Neuronal stem cell (in vitro differentiated cells): ENCODE measurements at places on chromosomes 5 and 9.

DNA sequence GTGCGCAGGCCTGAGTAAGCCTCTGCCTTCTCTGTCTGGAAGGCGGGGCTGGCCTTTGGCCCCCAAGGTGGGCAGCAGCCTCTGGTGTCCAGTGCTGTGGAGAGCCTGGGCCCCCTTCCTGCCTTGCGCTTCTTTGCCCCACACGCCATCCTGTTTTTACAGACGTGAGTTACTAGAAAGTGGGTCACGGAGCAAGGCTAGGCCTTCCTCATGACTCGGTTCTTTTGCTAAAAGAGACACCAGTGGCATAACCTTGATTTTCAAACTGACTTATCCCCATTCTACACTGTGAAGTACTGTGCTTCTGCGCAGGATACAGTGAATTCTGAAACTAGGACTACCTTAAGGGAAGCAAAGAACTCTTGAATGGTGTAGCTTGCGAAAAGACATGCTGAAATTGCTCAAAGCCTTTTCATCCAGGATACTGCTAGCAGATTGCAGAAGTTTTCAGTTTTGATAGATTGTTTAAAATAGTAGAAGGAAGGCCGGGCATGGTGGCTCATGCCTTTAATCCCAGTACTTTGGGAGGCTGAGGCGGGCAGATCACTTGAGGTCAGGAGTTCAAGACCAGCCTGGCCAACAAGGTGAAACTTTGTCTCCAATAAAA is 7.2 kb downstream of the ROPN1L start:
- DNase-seq, result no peak

- DNase-seq, result no peak
Observed at GRCh38 chr5:13932011-13932410, 12.5 kb downstream of the DNAH5 start.

DNA sequence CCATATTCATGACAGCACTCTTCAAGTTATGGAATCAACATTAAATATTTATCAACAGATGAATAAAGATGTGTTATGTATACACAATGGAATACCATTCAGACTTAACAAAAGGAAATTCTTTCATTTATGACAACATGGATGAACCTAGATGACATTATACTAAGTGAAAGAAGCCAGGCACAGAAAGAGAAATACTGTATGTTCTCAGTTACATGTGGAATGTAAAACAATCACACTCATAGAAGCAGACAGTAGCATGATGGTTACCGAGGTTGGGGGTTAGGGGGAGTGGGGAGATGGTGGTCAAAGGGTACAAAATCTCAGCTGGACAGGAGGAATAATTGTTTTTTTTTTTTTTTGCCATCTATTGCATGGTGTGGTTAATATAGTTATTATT is 431.9 kb downstream of the DMAC1 start:
- no peak for DNase-seq

DNA sequence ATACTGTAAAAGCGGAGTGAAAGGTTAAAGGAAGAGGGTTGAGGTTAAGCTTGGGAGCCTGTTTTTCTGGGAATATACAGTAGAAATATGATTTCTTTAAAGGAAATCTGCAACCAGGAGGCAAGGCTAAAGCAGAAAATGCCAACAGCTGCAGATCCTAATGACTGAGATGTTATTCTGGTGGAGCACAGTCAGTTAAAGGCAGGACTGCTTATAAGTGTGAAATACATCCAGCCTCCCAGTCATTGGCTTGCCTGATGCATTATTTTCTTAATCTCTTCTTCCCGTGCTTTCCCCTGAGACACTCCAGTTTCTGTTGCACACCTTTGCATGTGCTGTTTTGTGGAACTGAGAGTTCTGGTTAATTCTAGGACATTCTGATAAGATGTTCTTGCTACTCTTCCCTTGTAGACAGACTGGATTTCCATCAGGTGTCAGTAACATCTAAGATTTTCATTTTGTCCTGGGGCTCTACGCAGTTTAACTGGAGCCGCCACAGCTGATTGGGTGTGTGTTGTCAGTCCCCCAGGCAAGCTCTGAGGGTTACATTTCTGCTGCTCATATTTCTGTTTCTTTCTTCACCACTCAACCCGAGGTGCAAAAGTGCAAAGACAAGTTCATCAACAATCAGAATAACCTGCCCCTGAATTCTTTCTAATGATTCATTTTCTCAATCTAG is 44.4 kb downstream of the CAST start:
- DNase-seq, result no peak

DNA sequence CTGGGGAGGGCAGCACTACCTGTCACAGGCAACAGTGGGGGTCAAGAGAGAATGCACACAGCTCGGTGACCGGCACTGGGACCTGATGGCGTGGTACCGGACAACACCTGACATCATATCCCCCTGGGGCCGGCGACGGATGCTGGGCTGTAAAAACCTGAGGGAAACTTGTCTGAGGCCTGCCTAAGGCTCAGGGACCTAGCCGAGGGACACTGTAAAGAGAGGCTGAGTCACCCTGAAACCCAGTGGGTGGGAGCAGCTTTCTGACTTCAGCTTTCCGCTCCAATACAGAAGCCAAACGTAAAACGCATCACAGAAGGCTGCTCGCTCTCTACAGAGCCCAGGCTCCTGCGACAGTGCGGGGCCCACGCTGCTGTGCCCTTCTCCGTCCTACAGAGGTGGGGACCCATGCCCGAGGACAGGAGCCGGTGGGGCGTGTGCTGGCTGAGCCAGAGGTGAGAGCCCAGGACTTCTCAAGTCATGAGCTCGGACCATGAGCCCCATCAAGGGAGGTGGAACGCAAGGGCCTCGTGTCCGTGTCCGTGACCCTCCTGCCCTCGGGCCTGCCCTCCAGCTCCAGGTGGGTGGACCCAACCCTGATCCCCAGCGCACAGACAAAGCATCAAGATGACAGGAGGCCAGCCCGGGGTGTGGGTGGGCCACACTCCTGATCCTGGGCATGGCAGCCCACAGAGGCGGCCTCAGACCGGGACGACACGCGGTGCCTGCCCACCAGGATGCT is 5.3 kb downstream of the RALGDS start:
- DNase-seq, result no peak

DNA sequence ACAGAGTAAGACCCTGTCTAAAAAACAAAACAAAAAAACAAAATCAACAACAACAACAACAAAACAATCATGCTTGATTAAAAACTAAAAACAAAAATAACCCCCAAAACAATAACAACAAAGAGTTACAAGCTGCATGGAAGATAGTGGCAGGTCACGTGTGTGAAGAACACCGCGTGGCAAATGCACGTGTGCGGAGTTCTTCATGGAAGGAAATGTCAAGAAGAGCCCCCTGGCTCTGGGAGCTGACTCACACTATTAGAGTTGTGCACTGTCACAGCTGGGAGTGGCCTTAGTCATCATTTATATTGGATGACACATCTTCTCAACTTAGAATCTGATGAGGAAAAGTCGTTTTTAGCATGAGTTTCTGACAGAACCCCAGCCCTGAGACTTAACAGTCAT is 110.5 kb downstream of the JMY start:
- DNase-seq, result no peak

GRCh38 chr5:72246954-72247442 is 73.0 kb downstream of the MRPS27 start:
- no peak for DNase-seq

- DNase-seq, result no peak
Observed at GRCh38 chr5:36334315-36334714, 32.6 kb upstream of the RANBP3L start.

GRCh38 chr9:89680547-89681467 is 76.0 kb downstream of the GADD45G start:
- no peak for DNase-seq

GRCh38 chr9:126782053-126782388 is 22.8 kb upstream of the ZBTB43 start:
- DNase-seq, result no peak

DNA sequence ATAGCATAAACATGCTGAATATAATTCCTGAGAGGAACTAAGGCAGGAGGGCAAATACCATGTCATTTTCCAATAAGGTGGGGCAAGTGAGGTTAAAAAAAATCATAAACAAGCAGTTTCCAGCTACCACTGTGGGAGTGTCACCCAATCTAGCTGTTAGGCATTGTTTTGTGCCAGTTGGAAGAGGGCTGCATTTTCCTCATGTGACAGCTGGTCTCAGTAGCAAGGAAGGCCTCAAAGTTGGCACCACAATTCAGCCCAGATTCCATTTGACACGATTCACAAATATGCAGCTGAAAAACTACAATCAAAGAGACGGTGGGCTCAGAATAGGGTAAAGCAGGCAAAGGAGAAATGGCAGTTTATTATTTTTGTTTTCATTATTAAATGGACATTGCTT is 636.1 kb downstream of the KIF4B start:
- DNase-seq, result no peak

GRCh38 chr5:126138281-126138931 is 284.8 kb upstream of the GRAMD2B start:
- no peak for DNase-seq

DNA sequence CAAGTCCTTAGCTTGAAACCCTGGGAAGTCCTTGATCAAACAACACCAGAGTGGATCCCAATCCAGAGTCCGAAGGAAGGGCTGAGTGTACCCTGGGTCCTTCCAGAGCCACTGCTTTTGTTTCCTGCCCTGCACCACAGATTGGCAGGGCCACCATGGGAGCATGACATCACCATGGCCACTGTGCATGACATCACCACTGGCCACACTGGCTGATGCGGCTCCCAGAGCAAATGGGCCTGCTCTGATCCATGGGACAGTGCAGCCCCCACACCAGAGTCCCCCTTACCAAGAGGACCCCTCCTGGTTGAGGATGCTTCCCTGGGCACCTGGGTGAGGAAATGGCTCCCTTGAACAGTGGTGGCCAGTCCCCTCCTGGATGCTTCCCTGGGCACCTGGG is 9.9 kb downstream of the SLC6A3 start:
- DNase-seq, result no peak

DNA sequence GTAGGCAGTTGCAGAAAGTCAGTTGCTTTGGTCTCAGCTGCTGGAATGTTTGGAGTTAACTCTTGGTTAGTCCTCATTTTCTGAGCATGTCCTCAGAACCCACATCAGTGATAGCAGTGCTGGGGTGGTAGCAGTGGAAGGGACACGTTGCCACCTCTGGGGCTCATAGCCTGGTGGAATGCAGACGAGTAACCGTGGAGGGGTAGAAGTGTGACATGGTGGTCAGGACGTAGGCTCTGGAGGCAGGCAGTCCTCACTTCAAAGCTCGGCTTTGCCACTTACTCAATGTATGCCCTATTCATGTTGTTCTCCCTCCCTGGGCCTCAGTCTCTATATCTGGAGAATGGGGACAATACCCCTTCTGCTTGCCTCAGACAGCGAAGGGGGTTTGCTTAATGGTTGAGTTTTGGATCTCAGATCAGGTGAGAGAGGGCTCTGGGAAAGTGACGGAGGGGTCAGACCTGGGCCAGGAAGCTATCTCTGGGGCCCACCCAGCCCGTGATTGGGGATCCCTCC is 62.8 kb downstream of the RGS3 start:
- DNase-seq, result no peak

GRCh38 chr5:112475747-112476365 is 56.8 kb upstream of the EPB41L4A start:
- no peak for DNase-seq

DNA sequence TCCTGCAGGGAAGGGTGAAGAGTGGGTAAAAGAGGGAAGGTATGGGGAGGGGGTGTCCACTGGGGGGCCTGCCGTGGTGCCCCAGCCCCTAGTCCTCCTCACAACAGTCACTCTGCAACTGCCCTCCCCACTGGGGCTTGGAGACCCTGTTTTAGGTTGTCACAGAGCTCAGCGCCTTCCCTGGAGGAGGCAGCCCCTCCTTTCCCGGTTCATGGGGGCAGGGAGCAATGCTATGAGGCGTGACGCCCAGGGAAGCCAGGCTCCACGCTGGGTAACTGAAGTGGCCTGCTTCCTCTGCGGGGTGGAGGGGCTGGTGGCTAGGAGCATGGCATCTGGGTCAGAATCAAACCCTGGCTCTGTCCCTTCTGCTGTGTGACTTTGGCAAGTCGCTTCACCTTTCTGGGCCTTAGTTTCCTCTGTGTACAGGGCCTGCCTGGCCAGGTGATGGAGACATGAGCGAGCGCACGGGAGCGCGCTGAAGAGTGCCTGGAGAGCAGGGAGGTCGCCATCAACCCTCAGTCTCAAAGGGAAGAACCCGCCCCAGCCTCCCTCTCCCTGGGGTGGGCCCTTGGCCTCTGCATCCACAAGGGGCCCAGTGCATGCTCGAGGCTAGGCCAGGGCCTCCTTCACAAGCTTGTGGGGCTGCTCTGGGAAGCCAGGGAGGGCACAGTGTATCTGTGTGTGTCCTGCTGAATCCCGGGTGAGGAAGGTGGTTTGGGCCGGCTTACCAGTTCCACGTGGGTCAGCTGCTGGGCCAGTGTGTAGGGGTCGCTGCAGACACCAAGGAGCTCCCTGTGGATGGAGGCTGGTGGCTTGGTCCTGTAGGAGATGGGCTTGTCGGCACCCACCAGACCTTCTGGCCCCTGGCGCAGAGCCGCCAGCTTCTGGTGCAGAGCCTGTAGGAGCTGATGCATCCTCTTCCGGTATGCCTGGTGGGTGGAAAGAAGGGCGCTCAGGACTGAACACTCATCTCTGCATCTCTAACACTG is 56.4 kb upstream of the RNF130 start:
- no peak for DNase-seq

- no peak for DNase-seq
Observed at GRCh38 chr5:127577458-127577857, 60.0 kb downstream of the PRRC1 start.

DNA sequence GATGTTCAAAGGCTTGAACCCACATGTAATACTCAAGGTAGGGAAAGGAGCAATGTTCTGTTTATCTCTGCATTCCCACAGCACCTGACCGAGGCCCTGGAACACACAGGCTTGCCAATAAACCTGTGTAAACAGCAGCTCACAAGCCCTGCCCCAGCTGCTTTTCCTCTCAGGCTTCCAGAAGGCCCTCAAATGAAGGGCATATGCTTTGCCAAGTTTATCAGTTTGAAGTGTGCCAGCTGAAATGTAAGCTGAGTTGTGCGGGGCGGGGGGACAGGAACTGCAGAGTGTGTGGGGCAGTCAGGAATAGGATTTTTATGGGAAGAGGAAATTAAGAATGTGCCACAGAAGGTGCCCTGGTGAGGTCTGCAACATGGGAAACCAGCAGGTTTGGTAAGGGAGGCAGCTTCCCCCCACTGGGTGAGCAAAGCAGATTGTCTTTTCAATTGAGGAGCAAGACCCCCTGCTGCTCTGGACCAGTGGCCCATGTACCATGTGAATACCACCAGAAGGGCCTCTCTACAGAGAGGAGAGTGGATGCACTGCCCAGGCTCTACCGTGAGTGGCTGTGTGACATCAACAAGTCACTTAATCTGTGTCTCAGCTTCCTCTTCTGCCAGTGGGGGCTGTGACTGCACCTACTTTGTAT is 194.8 kb downstream of the SPOCK1 start:
- DNase-seq, result no peak

- DNase-seq, result no peak
Observed at GRCh38 chr9:84145780-84146179, 165.2 kb downstream of the RMI1 start.
